Occipital lobe (tissue), 3 donors: ENCODE measurements at places on chromosomes 7 and 10. TPM values are rescaled to one million over a fixed set of nuclear protein-coding genes. Genes with fewer than 3 reads are reported as not detected.

- DNase-seq: no peak
These were observed 207.1 kb upstream of the ZNF32 start for GRCh38 chr10:43855667-43856210.

Gene EPO
- total RNA-seq: not detected

- DNase-seq: no peak
These were observed 106.4 kb upstream of the TCF7L2 start for GRCh38 chr10:112843623-112844022.

Gene ZNF3
- 45.2 TPM for total RNA-seq

Gene ZNF32
- total RNA-seq: 57.6 TPM

Gene GPER1
- 1.1 TPM for total RNA-seq

Gene FAM25C
- not detected for total RNA-seq

- DNase-seq: no peak
These were observed 57.6 kb downstream of the USP6NL start for GRCh38 chr10:11553773-11554381.

- no peak for DNase-seq
These were observed 291.5 kb upstream of the ZNF32 start for GRCh38 chr10:43939939-43940820.

DNA sequence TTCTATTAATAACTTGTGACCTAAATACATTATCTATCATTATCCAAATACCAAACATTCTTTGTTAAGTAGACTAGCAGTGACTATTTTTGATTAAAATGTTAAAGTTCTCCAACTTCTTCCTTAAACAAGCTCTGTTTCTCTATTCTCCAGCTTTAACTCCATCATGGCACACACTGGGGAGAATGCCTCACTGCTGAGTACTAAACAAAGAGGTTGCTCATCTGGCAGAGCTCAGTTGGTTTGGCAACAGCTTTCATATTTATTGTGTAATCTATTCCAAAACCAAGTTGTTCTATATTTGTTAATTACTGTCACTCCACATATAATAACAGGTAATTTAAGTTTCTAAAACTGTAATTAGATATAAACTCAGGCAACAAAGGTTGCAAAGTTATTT lies 89.6 kb downstream of the USP6NL start:
- no peak for DNase-seq

Gene WDR86
- total RNA-seq: 50.2 TPM

GRCh38 chr10:58919927-58920654 lies 256.4 kb upstream of the PHYHIPL start:
- DNase-seq: no peak

GRCh38 chr7:90180649-90181048 lies 26.4 kb downstream of the STEAP1 start:
- DNase-seq: no peak

GRCh38 chr7:2863461-2864066 lies 19.5 kb upstream of the GNA12 start:
- peak; percentile 30 for DNase-seq

GRCh38 chr7:26556061-26556881 lies 264.6 kb downstream of the SNX10 start:
- no peak for DNase-seq
